Caki2 (cell line): ENCODE measurements at places on chromosomes 2 and 18. TPM values are rescaled to one million over a fixed set of nuclear protein-coding genes. Genes with fewer than 3 reads are reported as not detected.

DNA sequence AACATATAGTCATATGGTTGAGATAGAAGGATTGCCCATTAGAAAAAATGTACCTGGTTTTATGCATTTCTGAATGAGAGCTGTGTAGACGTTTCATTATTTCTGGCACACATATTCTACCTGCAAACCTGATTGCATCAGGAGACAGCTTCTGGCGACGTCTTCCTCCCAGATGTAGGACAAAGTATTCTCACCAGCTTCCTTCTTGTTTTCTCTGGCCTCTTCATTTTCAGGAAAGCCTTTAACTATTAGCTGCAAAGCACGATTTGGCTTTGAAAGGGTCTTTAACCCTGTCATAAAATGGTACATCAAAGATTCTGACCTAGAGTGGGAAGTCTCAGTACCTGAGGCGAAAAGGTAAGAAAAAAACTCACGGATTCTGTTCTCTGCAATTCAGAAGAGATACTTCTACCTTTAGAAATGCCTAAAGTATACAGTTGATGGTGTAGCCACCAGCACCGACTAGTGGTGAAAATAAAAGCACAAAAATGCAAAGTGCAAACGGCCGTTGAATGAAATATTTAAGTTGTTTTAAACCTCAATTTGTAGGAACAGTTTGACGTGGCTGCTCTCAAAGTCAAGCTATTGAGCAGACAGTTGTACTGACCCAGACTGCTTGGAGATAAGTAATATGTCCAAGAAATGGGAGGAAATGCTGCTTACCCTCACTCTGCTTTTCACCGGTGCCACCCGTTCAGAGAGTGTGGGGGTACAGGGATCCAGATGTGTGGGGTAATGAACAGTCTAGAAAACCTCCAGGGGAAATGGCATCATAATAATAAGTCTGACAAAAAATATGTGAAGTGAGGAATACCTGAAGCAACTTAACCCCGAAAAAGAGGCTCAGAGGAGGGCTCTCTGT, 20.2 kb downstream of the IL18RAP start:
- peak; percentile 16 for DNase-seq

GCC2 gene
- 12.0 and 18.0 TPM in 2 replicates for total RNA-seq

- DNase-seq: no peak
These were observed 362.0 kb downstream of the SOCS6 start for GRCh38 chr18:70650878-70651277.

DNA sequence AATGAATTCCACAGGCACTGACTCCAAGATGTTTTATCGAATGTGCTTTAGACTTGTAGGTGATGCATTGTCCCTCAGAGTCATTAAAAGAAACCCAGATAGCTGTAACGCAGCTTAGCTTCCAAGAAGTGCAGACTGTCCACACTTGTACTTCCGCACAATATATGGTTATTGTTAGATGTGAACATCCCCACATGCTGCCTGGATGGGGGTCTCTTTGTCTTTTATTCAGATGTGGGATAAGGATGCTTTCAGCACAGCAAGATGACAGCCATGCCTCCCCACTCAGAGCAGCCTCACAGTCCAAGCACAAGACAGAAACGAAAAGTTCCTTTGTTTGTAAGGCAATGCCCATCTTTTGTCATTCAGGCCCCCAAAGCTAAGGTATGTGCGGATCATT, 416.6 kb downstream of the HRH4 start:
- no peak for DNase-seq

DNA sequence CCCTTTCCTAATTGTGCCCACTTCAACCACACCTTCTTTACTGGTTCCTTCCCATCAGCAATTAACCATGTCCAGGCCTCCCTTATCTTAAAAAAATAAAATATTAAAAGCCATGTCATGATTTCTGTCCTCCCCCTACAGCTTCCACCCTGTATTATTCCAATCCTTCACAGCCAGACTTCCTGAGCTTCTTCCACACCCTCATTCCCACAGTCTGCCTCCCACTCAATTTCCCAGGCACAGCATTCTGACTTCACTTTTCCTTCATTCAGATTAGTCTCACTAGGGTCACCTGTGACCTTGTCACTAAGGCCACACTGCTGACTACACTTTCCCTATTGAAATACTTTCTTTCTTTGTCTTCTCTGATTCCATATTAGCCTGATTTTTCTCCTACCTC, 159.4 kb downstream of the DIS3L2 start:
- no peak for DNase-seq

GRCh38 chr2:188291617-188292347, at the start of gene GULP1:
Gene GULP1 (plus strand): TSS chr2:188291874. CDS start chr2:188477703, 185,829 bp downstream.
- DNase-seq: peak; percentile 82
